Type B pancreatic cell (in vitro differentiated cells): ENCODE measurements at places on chromosomes 3 and 15. TPM values are rescaled to one million over a fixed set of nuclear protein-coding genes. Genes with fewer than 3 reads are reported as not detected.

GRCh38 chr3:30775040-30775439 lies 119.4 kb downstream of the GADL1 start:
- no peak for DNase-seq

- DNase-seq = no peak
Measured at GRCh38 chr15:72199721-72200212, 2.2 kb upstream of the GRAMD2A start.

The FBXO40 gene
- total RNA-seq = not detected in 2 replicates

GRCh38 chr3:12408984-12409683 lies 75.1 kb upstream of the TSEN2 start:
- DNase-seq = no peak

The FHIT gene
- 6.9 and 11.7 TPM in 2 replicates for total RNA-seq

DNA sequence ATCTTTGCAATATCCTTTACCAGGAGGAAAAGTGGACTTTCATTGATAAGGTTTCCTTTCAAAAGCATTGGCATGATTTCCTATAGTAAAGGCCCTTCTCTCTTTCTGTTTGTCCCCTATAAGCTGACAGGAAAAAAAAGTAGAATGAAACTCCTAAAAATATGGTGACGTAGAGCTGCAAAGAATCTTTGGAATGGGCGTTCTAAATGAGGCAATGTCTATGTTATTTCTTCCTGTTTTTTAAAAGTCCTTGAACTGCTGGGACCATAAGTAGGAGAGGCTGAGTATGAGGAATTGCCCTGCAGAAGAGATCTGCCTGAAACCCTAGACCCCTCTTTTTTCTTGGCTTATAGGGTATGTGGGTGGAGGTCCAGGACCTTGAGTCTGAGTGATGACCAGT lies 17.2 kb downstream of the ST3GAL6 start:
- DNase-seq = no peak

DNA sequence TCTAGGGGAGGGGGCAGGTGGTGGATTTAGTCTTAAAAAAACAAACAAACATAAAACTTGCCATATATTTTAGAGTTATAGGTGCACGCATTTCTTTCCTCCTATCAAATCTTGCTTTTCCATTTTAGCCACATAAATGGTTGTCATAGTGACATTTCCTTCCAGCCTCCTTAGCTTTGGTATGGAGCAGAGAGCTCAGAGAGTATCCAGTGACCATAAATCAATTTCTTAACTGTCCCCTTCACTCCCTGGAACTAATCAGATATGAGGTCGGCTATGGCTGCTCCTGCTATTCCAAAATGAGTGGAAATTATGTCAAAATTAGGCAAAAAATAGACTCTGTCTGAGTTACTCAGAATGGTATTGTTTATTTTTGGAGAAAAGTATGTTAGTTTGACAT lies 164.5 kb downstream of the EBLN2 start:
- DNase-seq = no peak

DNA sequence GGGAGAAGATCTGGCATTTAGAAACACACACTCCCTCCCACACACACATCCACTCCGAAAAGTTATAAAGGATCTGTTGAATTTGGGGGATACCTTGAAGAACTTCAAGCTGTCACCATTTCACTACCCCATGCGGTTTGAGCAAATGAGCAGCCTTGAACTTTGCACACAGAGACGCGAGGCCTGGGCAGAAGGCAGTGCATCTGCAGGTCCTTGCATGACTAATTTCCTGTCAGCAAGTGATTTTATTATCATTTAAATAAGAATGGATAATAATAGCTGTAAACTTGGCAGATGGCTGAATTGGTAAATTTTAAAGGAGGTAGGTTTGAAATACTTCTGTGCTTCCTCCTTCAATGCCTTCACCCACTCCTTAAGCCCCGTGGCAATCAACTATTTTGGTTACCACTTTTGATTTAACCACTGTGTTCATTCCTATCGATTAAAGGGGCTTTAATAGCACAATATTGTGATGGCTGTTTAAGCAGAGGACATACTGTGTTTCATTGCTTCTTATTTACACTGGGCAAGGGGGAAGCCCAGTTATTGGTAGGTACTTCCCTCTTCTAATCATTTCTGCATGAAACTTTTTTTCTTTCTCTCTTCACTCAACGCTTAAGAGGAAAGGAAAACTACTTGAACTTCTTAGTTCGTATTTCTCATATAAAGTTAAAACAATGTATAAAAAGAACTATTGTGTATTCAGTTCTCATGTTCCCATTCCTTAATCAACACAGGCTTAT lies 108.1 kb downstream of the ROBO2 start:
- DNase-seq = no peak

- no peak for DNase-seq
Measured at GRCh38 chr15:67879440-67880129, 39.7 kb upstream of the RNU6-1 start.

- DNase-seq = no peak
Measured at GRCh38 chr3:44058022-44058867, 183.4 kb upstream of the TOPAZ1 start.

DNA sequence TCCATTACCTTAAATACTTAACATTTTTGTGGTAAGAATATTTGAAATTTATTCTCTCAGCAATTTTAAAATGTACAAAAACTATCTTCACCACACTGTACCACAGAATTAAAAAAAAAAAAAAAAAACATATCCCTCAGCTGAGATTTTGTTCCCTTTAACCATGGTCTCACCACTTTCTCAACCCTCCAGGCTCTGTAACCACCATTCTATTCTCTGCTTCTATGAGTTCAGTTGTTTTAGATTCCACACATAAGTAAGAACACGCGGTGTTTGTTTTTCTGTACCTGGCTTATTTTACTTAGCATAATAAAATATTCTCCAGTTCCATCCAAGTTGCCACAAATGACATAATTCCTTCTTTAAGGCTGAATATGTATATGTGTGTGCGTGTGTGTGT lies 41.5 kb downstream of the CSNK1G1 start:
- no peak for DNase-seq

The GP5 gene
- total RNA-seq = 0.10 TPM in 1 of 2 replicates, not detected in the other

DNA sequence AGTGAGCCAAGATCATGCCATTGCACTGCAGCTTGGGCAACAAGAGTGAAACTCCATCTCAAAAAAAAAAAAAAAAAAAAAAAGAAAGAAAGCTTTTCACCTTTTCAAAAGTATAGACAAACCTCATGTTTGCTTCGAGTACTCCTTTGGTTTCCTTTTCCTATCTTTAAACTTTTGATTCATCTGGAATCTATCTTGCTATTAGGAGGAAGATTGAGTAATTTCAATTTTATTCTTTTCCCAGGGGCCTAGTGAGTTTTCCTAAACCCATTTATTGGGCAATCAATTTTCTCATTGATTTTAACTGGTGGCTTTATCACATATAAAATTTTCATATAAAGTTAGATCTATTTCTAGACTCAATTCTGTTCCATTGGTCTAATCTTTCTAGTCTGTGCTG lies 190.5 kb upstream of the VEPH1 start:
- DNase-seq = no peak

The POPDC2 gene
- total RNA-seq = 1.4 and 2.6 TPM in 2 replicates

The UPK1B gene
- 49.2 and 105 TPM in 2 replicates for total RNA-seq

The ARRDC4 gene
- total RNA-seq = 31.3 and 31.6 TPM in 2 replicates

- no peak for DNase-seq
Measured at GRCh38 chr15:65028338-65028737, 1.1 kb downstream of the MTFMT start.

GRCh38 chr3:69005071-69005790 lies 8.3 kb downstream of the EOGT start:
- DNase-seq = no peak

- DNase-seq = no peak
Measured at GRCh38 chr3:104257486-104257885, 1109.2 kb upstream of the ALCAM start.

The HRH1 gene
- total RNA-seq = 4.7 and 7.7 TPM in 2 replicates

DNA sequence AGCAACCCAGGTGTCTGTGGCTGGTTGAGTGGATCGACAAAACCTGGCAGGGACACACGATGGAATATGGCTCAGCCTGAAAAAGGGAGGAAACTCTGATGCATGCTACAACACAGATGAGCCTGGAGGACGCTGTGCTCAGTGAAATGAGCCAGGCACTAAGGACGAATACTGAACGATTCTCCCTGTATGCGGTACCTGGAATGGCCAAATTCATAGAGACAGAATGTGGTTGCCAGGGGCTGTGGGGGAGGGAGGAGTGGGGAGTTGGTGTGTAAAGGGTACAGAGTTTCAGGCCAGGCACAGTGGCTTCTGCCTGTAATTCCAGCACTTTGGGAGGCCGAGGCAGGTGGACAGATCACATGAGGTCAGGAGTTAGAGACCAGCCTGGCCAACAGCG lies 35.1 kb downstream of the PCSK6 start:
- no peak for DNase-seq

The ZMYND10 gene
- total RNA-seq = 1.8 and 13.4 TPM in 2 replicates

The DRD3 gene
- total RNA-seq = not detected in 2 replicates

DNA sequence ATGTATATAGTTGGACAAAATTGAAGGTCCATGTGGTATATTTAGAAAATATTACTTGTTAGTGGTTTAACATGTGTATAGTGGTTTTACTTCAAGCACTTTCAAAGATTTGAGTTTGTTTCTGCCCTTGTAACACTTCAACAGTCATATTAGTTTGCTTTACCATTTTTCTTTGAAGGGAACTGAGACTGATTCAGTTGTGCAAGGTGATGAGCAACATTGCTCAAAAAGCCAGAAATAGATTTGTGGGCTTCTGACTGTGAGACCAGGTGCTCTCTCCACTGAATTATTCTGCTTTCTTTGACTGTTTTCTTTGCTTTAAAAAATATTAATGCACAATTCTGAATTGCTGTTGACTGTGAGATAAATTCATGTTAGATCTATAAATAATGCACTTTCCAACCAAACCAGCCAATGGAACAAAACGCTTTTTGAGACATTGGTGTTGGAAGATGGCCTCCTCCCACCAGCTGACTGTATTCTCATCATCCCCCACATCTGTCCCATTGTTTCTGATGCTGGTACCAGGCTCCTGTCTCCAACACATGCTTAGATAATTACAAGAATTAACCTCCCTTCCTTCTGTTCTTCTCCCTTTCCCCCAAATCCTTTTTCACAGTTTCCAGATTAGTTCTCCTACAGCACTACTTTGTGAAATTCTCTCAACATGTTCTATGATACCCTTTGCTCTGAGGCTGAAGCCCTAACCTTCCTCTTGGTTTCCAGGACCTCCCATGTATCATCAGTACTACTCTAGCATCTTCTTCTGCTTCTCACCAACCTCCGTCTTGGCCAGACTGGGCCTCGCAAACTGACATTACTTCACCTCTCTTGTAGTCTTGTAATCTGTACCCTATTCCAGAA lies 27.9 kb downstream of the PLCL2 start:
- DNase-seq = no peak

The LINS1 gene
- total RNA-seq = 16.2 and 17.4 TPM in 2 replicates

DNA sequence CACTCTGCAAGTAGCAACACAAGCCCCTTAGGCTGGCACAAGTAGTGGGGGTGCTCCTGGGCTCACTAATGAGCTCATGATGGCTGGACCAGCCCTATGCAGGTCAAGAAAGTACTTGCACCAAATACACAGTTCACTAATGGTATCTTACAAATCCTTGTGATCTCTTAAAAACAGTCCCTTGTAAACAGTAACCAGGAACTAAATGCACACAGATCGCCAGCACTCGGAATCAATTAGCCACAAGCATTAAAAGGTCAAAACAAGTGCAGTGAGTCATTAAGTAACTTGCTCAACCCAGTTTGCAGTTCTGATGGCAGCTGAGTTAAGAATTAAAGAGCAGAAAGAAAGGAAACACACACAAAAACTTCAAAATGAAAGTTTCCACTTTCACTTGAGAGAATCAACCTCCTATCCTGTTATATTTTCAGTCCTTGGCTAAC lies 43.2 kb downstream of the ARHGEF3 start:
- DNase-seq = no peak

The KBTBD12 gene
- total RNA-seq = 0.50 TPM in 1 of 2 replicates, not detected in the other

The SAXO2 gene
- total RNA-seq = 2.4 and 5.8 TPM in 2 replicates

The SHF gene
- total RNA-seq = 10.9 and 29.0 TPM in 2 replicates

DNA sequence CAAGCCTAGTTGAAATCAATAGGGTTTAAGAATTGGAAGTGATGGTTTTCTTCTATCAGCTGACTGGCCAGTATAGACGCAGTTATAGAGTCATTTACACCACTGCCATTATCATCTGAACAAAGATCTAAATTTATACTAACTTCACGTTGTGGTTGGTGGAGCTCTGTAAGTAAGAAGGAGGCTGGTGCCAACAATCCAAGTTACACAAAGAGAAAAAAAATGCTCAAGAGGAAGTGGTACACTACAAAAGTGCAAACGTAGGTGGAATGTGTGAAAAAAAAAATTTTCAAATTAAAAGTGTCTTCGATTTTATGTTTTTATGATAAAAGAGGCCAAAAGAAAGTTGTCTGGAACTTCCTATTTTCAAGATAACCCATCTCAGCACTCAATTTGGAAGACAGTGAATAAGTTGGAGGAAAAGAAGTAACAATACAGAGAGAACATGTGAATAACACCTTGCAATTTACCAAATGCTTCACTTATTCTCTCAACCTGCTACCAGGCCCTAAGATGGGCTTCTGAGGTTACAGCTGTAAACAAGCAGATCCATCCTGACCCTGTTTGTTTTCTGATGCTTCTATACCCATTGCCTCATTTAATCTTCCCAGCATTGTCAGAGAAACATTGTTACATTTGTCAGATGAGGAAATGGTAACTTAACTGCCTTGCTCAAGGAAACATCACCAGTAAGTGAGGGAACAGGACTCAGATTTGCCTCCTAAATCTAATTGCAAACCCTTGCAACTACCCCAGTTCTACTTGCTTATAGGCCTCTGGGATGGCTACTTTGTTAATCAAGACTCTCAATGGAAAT lies 12.0 kb upstream of the TASOR start:
- DNase-seq = no peak

The ACTRT3 gene
- total RNA-seq = 1.8 and 2.1 TPM in 2 replicates

DNA sequence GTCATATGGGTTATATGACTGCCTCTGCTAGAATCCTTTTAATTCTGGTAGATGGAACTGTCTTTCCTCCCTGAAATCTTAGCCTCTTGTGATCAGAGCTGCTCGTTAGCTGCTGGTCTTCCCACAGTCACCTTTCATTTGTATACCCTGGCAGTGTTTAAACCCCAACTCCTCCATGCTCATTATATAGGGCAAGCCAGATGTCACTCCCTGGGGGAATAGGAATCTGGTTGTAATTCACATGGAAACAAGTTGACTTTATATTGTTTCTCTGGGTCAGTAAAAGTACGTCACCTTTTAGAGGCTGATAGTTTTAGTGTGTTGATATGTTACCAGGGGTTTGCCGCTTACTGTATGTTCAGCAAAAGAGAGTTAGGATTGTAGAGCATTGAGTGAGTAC lies 103.5 kb downstream of the ITPR1 start:
- no peak for DNase-seq

- DNase-seq = no peak
Measured at GRCh38 chr15:39625451-39625850, 44.6 kb downstream of the THBS1 start.
